ENCODE measurements at places on chromosomes 1 and 21.

GRCh38 chr1:11280719-11281376, 7.8 kb downstream of the UBIAD1 start:
- peak overlapping the region; percentile 90 for H3K27ac ChIP-seq
- H3K4me3 ChIP-seq, result peak overlapping the region; percentile 57
- H3K27me3 ChIP-seq, result no peaks in the 10 kb centered on the region

DNA sequence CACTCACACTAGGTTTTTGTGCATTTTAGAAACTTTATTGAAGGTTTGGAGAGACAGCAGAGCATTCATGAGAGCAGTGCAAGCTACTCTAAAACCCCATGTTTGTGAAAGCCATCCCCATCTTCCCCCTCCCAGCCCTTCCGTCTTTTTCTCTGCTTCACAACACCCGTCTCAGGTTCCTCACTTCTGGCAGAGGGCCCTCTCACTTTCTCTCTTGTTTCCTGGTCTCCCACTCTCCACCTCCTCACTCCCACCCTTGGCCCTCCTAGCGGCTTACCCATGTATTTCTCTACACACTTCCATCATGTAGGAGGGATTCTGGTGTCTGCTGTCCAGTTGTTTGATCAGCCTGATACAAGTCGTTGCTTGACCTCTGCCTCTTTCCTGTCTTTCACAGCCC, 92.7 kb downstream of the LRRC8C start:
- DNase-seq, result no peak
- peaks cover 50% of the 10 kb centered on the region for H3K4me1 ChIP-seq
- no peaks in the 10 kb centered on the region for H3K36me3 ChIP-seq
- H3K4me3 ChIP-seq, result no peak overlapping the region
- no peaks in the 10 kb centered on the region for H3K27me3 ChIP-seq

DNA sequence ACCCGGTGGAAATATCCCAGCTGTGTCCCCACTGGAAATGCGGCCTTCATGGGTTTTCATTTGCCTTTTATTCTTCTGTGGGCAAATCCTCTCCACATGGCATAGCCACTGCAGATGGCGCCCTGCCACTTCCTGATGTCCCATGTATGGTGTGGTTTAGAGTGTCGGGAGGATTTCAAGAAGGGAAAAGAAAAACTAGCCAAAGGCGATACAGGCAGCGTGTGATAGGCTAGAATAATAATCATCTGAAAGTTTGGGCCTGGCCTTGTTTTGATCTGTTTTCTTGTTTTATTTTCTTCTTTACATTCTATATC, 123.6 kb downstream of the PEX14 start:
- H3K27ac ChIP-seq, result no peak overlapping the region
- no peak overlapping the region for H3K4me3 ChIP-seq
- DNase-seq, result no peak
- peaks cover 18% of the 10 kb centered on the region for H3K36me3 ChIP-seq

GRCh38 chr1:226678701-226679100, 60.4 kb downstream of the ITPKB start:
- H3K4me1 ChIP-seq, result peaks cover 98% of the 10 kb centered on the region
- H3K27ac ChIP-seq, result peak overlapping the region; percentile 99
- H3K27me3 ChIP-seq, result no peaks in the 10 kb centered on the region
- H3K36me3 ChIP-seq, result peaks cover under 1% of the 10 kb centered on the region

GRCh38 chr21:42827588-42827987, 51.8 kb downstream of the WDR4 start:
- no peak overlapping the region for H3K27ac ChIP-seq
- no peak overlapping the region for H3K4me3 ChIP-seq
- H3K36me3 ChIP-seq, result no peaks in the 10 kb centered on the region
